Bronchus fibroblast of lung (primary cell): ENCODE measurements at places on chromosomes 4 and X. TPM values are rescaled to one million over a fixed set of nuclear protein-coding genes. Genes with fewer than 3 reads are reported as not detected.

The XK gene
- total RNA-seq, result 0.15 and 0.17 TPM in 2 replicates

The SPANXA2 gene
- total RNA-seq, result not detected in 2 replicates

The FGF5 gene
- total RNA-seq, result 4.9 and 7.4 TPM in 2 replicates

The CFP gene
- total RNA-seq, result under 0.01 and 0.15 TPM in 2 replicates

The NOX1 gene
- not detected in 2 replicates for total RNA-seq

The KCND1 gene
- 1.3 TPM in 2 replicates for total RNA-seq

The KCTD8 gene
- not detected in 2 replicates for total RNA-seq

The CHIC2 gene
- total RNA-seq, result 26.3 and 34.1 TPM in 2 replicates

The NAA11 gene
- total RNA-seq, result not detected in 2 replicates

The SSX3 gene
- total RNA-seq, result not detected in 2 replicates

The RAB28 gene
- 10.7 and 15.5 TPM in 2 replicates for total RNA-seq

The EPHA5 gene
- under 0.01 and 0.17 TPM in 2 replicates for total RNA-seq

The AWAT2 gene
- not detected in 2 replicates for total RNA-seq

The XAGE2 gene
- not detected in 2 replicates for total RNA-seq

The PCDH10 gene
- 1.3 and 2.2 TPM in 2 replicates for total RNA-seq

The CMC4 gene
- total RNA-seq, result 12.6 and 16.6 TPM in 2 replicates

The KLF8 gene
- 0.34 and 0.59 TPM in 2 replicates for total RNA-seq

The TACR3 gene
- not detected in 2 replicates for total RNA-seq

The UGT2B17 gene
- total RNA-seq, result not detected in 2 replicates

The PAGE4 gene
- total RNA-seq, result not detected in 2 replicates

The NALF2 gene
- not detected in 2 replicates for total RNA-seq

The P2RY10 gene
- not detected in 2 replicates for total RNA-seq

The MAGEA12 gene
- not detected in 2 replicates for total RNA-seq

The SMIM43 gene
- total RNA-seq, result 0.50 and 0.59 TPM in 2 replicates

The MTTP gene
- total RNA-seq, result under 0.01 TPM in 2 replicates

The AREG gene
- total RNA-seq, result 10.0 and 19.0 TPM in 2 replicates

The CENPVL2 gene
- total RNA-seq, result not detected in 2 replicates

The MAGEB17 gene
- not detected in 2 replicates for total RNA-seq

The DNAJB14 gene
- total RNA-seq, result 11.8 and 17.2 TPM in 2 replicates

The C4orf50 gene
- not detected in 2 replicates for total RNA-seq

The SCML2 gene
- 1.2 TPM in 2 replicates for total RNA-seq

The CT45A1 gene
- not detected in 2 replicates for total RNA-seq

The MAGED4B gene
- total RNA-seq, result 27.2 and 36.6 TPM in 2 replicates

The BEX2 gene
- total RNA-seq, result 0.34 and 0.89 TPM in 2 replicates

The FRMPD3 gene
- total RNA-seq, result under 0.01 TPM in 2 replicates

The SEC24D gene
- 84.1 and 85.6 TPM in 2 replicates for total RNA-seq

The FRG1 gene
- total RNA-seq, result 32.7 and 39.0 TPM in 2 replicates

The USP51 gene
- total RNA-seq, result 0.67 and 1.0 TPM in 2 replicates

The MCTS1 gene
- 50.2 and 58.7 TPM in 2 replicates for total RNA-seq

The PCDH18 gene
- total RNA-seq, result 70.1 and 73.0 TPM in 2 replicates

The IL2 gene
- not detected in 2 replicates for total RNA-seq

The IL2RG gene
- not detected in 2 replicates for total RNA-seq

The SOX3 gene
- total RNA-seq, result 0.15 and 0.67 TPM in 2 replicates

The SASH3 gene
- not detected in 2 replicates for total RNA-seq

The DMRTC1 gene
- total RNA-seq, result not detected in 2 replicates

The ETDB gene
- total RNA-seq, result not detected in 2 replicates

The ZCCHC18 gene
- total RNA-seq, result 0.34 and 0.59 TPM in 2 replicates

The FAT4 gene
- 7.9 and 8.0 TPM in 2 replicates for total RNA-seq

The GRIA3 gene
- total RNA-seq, result 0.15 TPM in 1 of 2 replicates, not detected in the other
